ENCODE measurements at places on chromosomes 5 and 9. TPM values are rescaled to one million over a fixed set of nuclear protein-coding genes. Genes with fewer than 3 reads are reported as not detected.

ABHD17B gene
- 21.8 TPM for total RNA-seq

DNA sequence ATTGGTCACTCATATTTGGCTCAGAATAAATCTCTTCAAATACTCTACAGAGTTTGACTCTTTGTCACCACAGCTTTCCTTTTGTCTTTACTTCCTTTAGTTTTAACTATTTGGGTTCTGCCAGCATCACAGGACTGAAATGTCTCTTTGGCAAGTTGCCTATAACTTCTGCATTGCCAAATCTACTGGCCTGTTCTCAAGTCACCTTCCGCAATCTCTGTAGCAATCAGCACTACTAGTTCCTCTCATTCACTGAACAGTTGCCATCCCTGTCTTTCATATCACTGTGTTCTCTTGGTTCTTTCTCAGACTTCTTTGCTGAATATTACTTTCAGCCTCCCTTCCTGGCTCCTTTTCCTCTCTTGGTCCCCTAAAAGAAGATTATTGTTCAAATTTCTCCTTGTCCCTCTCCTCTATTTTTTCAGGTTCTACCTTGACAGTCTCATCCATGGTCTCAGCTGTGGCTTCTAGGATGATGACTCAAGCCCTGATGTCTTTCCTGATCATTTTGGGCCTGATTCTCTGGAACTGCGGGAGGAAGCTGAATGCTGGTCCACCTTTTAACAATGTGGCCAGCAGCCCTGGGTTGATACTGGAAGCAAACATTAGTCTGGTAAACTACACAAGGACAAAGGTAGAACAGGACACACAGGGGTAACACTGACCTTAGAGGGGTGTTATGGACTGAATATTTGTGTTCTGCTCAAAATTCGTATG, 44.0 kb upstream of the LIFR start:
- DNase-seq, result peak; percentile 36

DNA sequence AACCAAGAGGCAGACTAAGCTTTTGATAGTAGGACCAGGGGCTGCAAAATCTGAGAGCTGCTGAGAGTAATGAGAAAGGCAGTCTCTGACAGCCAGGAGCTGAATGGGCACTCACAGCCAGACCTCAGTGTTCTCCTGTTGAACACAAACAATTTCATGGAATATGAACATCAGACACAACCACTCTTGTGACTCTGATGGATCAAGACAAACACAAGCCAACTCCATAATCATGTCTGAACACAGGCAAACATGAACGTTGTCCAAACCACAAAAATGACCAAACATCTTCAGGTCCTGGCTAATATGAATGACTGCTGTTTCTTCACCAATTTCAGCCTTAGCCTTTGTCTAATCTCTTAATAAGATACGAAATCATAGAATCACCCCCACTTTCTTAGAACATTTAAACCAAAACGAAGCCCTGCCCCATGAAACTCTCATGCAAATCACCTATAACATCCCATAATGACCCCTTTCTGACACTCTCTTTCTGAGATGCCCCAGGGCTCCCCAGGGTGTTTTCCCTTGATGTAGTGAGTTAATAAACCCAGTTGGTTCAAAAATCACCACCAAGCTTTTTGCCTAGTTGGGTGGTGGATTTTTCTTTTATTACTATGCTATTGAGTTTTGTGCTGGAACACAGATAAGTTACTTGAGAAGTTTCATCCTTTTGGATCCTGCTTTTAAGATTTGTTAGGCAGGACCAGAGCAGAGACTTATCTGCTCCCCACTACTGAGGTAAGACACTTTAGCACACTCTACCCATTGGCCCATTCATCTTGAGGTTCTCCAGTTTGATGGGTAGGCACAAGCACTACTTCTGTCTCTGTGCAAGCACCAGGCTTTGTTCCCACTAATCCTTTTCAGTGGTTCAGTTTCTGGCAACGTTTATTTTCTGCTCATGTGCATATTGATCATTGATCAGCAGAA, 5.9 kb upstream of the ERAP2 start:
- no peak for DNase-seq

IL3 gene
- not detected for total RNA-seq

DNA sequence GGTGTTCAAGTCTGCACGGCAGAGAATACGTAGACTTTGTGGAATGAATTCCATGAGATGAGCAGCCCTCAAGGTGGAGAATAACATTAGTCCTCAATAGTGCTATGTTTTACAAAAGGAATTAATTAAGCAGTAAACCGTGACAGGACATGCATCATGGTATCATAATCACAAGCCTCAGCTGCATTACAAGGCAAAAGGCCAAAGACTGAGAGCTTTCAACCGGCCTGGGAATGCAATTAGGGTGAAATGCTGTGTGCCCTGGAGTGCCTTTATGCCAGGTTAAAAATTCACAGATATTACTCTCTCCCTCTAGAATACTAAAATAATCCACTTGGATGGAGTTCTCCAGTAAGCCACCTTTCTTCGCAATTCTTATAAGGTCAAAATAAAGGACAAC, 270.6 kb downstream of the MLLT3 start:
- DNase-seq, result no peak

GALNT10 gene
- total RNA-seq, result 8.0 TPM

UBTD2 gene
- total RNA-seq, result 9.0 TPM

- no peak for DNase-seq
Observed at GRCh38 chr9:100914266-100914665, 114.3 kb upstream of the PLPPR1 start.

IL5 gene
- total RNA-seq, result not detected

DNA sequence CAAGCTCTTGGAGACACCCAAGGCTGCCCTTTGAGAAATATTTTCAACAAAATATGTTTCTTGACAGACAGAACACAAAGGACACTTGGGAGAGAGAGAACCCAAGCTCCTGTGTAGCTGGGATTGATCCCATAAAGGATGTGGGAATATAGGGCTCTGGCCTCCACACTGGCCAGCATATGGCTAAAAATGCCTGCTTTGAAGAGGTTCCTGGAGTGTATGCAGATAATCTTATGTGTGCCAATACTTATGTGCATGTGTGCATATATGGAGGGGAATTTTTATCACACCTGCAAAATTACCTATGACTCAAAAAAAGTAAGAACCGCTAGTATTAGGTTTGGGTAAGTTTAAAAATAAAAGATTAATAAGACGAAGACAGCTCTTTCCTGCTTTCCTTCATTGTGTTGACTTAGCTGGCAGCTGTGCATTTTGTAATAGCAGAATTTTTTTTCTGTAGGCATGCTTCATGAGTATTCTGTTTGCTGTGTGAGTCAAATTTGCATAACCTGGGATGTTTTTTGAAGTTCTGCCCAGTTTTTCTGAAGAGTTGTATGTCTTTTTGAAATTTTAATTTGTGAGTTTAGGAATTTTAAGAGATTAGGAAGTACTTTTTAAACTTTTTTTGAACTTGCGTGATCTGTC, 42.6 kb downstream of the HACD4 start:
- no peak for DNase-seq

DNA sequence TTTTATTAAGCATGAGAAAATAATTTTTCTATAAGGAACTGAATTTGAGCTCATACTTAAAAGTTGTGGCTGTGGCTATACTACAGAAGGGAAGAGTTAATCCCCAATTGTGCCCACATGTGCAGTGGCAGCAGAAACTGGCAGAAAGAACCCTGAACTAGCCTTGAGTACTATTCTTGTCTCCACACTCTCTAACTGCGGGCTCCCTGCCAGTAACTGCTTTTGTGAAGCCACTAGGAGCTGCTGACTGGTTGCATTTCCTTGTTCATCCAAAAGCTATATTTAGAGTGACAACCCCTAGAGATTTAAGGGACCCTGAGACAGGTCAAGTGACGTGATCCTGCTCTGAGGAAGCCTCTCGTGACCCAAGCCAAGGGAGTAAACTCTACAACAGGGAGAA, 238.6 kb downstream of the ELAVL2 start:
- DNase-seq, result no peak

All from HT-29 (cell line).